ENCODE measurements at places on chromosomes 11 and 22.
A peak's percentile ranks its signal among the peaks of the same experiment; 100 is the strongest.

DNA sequence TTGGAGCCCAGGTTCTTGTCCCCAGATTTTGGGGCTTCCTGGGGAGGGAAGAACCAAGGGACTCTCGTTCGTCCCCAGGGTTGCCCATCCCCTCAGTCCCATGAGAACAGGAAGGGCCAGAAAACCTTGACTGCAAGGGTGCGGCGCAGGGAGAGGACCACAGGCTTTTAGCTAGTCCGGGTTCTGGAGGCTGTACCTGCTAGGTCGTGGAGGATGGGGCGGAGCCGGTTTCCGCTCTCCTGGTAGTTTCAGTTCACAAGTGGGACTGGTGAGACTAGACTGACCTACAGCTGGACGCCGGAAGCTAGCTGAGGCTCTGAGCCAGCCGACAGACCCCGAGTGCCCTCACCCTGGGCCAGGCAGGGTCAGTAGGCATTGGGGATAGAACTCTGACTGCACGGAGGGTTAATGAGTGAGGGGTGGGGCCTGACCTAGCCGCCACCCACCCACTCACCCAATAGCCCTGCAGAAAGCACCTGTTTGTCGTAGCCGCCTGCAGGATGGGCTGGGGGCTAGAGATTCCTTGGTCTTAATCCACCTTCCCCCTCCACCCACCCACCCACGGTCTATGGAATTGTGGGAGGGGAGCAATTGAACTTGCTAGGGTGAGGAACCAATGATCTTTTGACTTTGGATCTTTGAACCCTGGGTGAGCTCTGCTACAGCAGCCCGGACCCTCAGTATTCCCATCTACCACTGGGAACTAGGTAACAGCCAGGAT is 1.5 kb downstream of the MAFF start:
- DNase-seq: peak; percentile 65

DNA sequence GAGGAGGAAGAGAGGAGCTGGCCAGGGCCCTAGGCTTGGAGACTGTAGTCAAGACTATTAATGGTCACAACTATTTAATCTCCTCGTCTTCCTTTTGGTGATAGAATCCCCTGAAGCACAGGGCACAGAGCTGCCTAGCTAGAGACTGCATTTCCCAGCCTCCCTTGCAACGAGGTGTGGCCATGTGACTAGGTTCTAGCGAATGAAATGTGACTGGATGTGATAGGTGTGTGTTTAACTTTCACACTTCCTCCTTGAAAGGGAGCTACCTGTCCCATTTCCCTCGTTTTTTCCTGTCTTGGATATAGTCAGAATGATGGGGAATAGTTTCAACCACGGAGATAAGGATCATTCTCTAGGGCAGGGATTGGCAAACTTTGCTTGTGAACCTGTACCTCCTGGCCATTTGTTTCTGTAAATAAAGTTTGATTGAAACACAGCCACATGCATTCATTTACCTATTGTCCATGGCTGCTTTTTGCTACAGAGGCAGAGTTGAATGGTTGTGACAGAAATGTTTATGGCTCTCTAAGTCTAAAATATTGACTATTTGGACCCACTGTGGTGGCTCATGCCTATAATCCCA is 313.5 kb downstream of the MIAT start:
- DNase-seq: no peak

GRCh38 chr11:113189909-113190667 is 124.3 kb upstream of the TTC12 start:
- peak; percentile 66 for DNase-seq

- DNase-seq: no peak
These were observed 761 bp upstream of the NXF1 start for GRCh38 chr11:62805961-62806441.

DNA sequence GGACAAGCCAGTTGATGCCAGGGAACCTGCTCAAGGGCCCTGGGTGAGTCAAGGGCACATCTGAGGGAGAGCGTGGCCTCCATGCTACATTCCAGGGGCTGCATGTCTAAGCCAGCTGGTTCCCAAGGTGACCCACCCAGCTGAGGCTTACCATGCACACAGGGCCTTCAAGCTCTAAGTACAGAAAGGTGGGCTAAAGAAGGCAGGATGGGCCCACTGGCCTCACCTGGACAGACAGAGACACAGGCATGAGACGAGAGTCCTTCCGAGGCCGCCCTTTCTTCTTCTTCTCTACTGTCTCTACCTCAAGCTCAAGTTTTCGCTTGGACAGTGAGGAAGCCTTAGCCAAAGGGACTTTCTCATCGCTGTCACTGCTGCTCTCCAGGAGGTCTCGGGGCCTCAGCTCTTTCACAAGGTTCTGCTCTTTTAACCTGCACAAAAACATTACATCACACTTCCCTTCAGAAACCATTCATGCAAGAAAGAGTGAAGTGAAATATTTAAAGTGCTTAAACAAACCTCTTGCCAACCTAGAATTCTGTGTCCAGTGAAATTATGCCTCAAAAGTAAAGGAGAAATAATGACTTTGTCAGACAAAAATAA is 69.9 kb downstream of the HIRA start:
- no peak for DNase-seq

DNA sequence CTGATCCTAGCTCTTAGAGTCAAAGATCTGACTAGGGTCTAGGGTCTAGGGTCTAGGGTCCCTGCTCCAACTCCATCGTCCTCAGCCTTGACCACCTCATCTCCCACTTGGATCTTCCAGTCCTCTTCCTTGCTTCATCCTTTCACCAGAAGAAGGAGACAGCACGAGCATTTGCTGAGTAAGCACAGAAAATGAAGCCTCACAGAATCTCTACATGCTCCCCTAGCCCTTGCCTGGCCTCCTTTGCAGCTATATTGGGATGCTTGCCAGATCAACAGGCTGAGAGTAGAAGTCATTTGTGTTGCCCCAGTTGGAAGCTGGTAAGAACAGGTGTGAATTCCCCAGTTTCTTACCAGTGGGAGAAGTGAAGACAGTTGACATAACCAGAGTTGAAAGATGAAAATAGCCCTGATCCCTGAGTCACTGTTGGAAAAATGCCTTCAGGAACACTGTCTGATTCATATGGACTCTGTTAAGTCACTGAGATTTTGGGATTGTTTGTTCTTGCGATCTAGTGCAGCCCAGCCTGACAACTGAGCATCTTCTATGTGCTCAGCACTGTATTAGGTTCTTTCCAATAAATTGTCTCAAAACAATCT is 552.5 kb downstream of the INSC start:
- peak; percentile 30 for DNase-seq
